IPS-NIHi11 (cell line): ENCODE measurements at places on chromosomes 12 and 14.

DNA sequence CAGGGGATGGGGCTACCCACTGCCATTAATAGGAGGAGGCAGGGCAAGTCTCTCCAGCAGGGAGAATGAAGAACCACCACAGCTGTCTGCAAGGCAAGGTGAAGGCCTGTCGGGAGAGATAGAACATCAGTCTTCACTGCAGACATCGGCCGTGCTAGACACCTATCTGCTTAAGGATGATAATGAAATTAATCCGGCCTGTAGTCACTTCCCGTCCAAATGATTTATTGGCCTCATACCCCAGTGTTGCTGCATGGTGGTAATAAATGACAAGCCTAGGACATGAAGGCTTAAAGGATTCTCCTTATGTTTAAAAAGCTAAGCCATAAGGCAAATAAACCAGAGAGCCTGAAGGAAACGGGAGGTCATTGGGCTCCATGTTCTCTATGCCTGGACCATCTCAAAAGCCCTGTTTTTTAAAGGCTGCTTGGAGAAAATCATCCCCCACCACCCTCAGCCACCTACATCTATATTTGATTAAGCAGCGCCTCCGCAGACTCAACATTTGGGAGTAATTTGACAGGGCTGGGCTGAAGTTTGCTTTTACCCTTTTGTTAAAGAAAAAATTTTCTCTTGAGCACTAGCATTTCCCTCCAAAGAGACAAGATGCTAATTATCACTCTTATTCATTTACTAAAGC, 137.7 kb downstream of the PLXNC1 start:
- no peak for DNase-seq

GRCh38 chr12:91127306-91127705, 16.0 kb upstream of the LUM start:
- DNase-seq = no peak

DNA sequence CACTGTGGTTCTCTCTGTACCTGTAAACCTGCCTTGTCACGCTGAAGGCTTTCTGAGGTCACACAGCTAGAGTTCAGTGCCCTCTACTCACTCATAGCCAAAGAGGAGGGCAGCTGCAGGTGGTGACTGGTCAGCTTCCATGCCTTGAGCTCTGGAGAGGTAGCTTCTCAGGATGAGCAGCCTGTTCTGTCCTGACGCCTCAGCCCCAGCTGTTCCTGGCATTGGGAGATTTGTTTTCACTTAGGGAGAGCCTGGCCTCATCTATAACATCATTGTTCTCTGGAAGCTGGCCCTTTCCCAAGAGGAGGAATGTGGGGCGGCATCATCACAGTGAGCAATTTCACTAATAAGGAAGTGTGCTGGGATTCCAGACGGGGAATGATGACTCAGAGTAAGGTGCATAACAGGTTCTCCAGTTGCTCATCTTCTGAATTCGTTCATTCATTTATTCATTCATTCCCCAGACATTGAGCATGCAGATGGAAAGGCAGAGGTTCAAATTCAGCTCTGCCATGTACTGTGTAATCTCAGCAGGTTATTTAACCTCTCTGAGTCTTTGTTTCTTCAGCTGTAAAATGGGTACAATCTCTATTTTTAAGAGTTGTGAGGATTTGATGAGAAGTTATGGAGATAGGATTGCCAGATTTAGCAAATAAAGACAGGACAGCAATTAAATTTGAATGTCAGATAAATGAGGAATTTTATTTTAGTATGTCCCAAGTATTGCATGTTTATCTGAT, 255.8 kb upstream of the CRY1 start:
- no peak for DNase-seq

GRCh38 chr12:56160193-56160763, 2.1 kb downstream of the MYL6 start:
- DNase-seq = no peak

DNA sequence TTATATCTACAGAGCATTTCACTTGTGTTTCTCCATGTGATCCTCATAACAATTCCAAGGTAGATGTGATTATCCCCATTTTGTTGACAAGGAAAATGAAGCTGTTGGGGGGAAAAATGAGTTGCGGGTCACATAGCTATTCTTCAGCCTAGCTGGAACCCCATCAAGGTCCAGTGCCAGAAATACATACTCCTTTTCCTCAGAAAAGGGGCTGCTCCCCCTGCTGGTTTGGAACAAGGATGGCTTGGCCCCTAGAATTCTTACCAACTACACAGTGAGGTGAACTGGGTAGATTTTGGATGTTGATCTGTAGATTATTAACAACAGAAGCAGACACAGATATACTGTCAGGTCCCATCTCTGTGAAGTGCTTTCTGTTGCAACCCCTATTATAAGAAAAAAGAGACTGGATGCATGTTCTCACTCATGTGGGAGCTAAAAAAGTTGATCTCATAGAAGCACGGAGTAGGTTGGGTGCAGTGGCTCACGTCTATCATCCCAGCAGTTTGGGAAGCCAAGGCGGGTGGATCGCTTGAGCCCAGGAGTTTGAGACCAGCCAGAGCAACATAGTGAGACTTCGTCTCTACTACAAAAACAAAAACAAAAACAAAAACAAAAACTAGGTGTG, 8.9 kb downstream of the IKZF4 start:
- DNase-seq = peak; percentile 68

GRCh38 chr14:56027916-56028712, 90.1 kb upstream of the PELI2 start:
- DNase-seq = no peak

DNA sequence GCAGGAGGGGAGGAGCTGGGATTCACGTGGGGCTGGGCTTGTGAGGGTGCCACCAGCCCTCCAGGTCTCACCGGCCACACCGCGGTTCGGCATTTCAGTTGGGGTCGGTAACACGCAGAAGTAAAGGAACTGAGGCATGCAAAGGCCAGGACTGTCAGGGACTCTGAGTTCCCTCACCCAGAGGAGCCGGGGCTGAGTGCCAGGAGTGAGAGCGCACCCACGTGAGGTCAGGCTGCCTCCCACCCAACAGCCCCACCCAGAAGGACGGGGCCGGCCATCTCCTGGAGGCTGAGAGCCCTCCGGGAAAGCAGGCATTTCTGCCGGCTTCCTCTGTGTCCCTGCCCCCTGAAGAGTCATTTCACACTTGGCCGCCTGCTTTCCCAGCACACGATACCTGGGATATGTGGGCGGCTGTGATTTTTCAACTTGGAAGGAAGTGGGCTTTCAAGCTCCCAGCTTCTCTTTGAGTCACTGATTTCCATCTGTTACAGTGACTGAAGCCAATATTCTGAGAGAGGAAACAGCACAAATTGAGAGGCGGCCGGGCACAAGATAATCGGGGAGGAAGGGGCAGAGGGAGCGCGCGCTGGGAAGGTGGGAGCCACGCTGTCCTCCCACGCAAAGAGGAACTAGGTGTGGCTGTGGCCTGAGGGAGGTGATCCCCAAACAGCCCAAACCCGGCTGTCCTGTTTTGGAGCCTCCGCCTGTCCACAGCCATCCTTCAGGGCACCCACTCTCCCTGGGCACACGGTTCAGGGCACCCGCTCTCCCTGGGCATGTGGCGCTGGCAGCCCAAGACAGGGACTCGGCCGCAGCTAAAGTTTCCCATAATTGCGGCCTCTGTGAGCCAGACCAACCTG, 19.0 kb downstream of the GALNT9 start:
- DNase-seq = no peak

DNA sequence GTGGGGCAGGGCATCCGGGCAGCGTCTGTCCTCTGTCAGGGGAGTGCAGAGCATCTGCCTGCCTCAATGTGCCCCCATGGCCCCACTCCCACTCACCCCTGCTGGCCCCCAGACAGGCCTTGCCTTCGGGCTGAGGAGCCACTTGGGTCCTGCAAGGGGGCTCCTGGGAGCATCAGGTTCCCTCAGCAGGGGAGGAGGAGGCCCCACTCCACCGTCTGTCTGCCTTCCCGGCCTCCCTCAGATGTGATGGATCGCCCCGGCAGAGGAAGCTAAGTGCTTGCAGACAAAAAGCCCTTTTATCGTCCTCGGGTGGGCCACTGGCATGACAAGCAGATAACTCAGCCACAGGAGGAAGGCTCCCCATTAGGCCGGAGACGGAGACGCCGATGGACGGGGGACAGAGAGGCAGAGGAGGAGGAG, 35.1 kb downstream of the NCOR2 start:
- no peak for DNase-seq

- DNase-seq = no peak
Observed at GRCh38 chr14:67505254-67505653, 16.7 kb upstream of the TMEM229B start.

DNA sequence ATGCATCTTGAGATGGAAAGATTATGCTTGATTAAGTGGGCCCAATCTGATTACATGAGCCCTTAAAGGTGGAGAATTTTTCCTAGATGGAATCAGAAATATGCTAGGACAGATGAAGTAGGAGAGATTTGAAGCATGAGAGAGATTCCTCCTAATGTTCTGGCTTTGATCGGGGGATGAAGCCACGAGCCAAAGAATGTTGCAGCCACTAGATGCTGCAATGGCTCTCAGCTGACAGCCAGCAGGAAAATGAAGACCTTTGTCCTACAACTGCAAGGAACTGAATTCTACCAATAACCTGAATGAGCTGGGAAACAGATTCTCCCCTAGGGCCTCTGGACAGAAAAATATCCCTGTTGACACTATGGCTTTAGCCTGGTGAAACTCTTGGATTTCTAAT, 82.6 kb upstream of the ATP2B1 start:
- no peak for DNase-seq

DNA sequence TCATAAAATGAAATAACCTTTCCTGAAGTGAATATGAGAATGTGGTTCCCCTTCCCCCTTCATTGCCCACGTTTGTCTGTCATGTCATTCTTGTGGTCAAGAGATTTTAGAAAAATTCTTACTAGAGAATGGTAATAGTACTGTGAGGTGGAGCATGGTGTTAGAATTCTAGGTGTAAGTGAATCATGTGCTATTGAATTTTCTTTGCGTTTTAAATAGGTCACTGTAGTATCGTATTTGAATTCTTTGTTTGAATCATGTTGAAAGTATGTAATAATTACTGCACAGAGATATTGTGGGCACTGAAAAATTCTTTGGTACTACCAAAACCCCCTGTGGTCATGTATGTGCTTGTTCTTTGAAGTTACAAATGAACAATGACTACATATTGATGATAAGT, 49.9 kb downstream of the FUT8 start:
- no peak for DNase-seq

DNA sequence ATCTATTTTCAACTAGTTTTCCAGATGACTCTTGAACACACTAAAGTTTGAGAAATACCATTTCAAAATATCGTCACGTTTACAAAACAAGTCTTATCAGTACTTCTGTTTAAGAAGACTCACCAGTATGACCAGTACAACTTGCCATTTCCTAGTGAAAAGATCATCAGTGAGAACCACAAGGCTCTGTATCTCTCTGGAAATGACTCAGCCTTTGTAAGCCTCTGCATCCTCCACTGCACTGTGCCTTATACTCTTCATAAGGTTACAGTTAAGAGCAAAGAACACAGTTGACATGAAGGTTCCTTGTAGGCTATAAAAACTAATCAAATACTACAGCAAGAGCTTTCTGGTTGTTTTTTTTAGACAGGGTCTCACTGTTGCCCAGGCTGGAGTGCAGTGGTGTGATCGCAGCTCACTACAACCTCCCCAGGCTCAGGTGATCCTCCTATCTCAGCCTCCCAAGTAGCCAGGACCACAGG, 5.7 kb upstream of the VTI1B start:
- no peak for DNase-seq

GRCh38 chr12:64526859-64527258, 74.9 kb downstream of the TBK1 start:
- no peak for DNase-seq

DNA sequence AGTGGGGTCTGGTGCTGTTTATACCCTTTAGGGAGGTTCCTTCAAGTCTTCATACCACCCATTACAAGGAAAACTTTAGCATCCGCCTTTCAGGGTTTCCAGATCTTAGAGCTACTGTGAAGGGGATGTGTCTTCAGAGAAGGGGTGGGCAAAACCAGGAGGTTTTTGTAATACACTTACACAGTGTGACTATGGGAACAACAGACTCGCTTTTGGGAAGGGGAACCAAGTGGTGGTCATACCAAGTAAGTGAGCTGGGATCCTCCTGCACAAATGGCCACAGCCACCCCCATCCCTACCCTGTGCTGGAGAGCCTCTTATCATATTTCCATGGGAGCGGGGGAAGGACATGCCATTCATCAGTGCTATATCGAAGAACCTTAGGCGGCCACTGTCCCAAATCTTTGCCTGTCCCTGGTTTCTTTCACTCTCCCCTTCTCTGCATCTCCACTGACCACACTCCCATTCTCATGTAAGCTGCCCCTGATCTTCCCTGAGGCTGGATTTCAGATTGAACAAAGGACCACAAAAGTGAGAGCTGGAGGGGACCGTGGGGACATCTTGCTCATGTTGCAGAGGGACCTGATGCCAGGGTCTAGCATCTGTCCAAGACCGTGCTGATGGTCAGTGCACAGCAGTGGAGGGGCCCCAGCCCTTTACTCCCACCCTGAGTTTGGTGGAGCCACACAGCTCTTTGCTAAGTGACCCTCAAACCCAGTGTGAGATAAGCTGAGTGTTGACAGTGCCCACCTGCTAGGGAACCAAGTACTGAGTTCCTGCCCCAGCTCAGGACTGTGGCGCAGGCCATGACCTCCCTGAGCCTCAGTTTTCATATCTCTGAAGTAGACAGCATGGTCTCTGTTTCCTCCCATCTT, 51.4 kb downstream of the DAD1 start:
- no peak for DNase-seq

- DNase-seq = peak; percentile 49
Observed at GRCh38 chr14:58797010-58797429, 159.3 kb downstream of the DACT1 start.

DNA sequence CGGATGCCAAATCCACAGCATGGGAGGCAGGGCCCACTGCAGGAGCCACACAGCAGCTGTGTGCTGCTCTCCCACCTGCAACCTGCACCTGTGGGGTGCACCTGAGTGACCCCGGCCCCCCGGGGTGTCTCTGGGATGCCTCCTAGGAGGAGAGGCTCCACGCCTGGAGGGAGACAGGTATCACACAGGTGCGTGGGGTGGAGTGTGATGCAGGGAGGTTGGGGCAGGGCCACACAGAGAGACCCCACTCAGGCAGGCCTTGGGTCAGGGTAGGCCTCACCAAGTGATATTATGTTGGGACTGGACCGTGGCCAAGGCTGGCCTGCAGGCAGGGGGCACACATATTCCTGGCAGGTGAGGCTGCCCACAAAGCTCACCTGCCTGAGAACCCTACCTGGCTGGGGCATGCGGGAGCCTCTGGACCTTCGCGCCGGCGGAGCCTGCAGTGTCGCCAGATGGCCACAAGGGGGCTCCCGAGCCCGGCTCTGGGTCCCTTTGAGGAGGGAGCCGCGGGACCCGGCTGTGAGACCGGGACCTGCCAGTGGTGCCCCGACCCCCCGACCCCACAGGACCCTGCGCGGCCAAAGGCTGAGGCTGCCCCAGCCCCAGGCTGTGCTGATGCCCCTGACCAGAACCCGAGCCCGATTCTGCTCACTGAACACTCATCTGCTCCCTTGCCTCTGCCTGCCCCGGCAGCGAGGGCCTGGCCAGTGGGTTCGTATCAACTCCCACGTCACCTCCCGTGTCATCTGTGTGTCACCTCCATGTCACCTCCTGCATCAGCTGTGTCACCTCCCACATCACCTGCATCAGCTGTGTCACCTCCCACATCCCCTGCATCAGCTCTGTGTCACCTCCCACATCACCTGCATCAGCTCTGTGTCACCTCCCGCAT, 11.4 kb downstream of the TMEM121 start:
- peak; percentile 90 for DNase-seq

GRCh38 chr12:127964717-127965116, 302.3 kb upstream of the TMEM132C start:
- no peak for DNase-seq
